AG20443 (cell line): ENCODE measurements at places on chromosomes 12 and 14.
A peak's percentile ranks its signal among the peaks of the same experiment; 100 is the strongest.

DNA sequence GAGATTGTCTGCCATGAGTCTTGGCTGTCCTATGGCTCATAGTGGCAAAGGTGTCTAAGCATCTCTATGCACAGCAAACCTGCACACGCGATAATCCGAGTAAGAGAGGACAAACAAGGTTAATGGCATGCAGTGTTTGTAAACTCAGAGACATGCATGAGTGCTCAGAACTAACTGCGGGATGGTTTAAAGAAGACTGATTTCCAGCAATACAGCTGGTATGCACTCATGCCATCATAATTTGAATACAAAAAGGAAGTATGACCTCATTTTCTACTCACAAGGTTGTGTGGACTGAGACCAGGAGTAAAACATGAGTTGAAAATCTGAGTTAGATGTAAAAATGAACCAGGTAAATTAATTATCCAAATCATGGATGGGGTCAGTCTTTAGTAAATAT is 16.6 kb upstream of the TCP11L2 start:
- no peak for DNase-seq

GRCh38 chr12:38607295-38607694 is 290.7 kb downstream of the ALG10B start:
- no peak for DNase-seq

DNA sequence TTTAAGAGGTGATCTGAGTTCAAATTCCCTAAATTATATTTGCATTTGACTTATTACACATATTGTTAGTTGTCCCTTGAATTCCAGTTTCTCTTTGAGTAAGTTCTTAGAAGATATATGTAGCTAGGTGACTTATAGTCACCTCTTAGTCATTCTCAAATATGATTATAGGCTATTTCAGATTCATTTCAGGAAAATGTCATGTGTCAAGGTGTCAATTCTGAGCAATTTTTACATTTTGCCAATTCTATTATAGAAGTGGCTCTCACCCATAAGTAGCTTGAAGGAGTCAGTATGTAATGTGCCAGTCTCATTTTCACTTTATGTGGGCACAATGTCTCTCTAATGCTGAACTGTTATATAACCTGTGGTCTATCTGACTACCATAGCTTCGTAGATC is 623.4 kb downstream of the DIO2 start:
- no peak for DNase-seq

DNA sequence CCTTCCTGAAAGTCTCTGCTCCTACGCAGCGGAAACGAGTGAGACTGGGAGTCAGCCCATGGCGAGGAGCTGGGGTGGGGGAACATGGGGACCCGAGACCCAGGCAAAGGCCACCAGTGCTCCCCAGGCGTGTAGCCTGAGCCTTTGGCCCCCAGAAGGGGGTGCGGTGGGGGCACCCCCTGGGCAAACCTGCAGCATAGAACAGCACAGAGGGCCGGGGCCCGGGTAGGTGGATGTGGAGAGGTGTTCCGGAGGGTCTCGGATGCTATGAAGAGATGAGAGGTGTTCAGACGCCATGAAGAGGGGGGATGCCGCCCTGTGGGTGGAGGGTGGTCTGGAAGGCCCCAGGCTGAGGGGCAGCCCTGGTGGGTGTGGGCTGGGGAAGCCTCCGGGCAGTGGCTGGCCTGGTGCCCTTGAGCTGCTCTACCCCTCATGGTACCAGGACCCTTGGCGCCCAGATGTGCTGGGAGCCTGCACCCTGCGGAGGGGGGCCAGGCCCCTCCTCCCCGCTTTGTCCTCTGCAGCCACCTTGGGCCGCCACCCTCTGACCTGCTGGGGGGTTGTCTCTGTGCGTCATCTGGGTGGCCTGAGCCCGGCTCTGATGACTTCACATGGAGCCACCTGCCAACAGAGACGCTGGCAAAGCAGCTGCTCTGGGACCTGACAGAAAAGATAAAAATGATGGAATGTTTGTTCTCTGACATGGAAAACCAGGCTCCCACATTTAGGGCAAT is 83.4 kb downstream of the KIF26A start:
- DNase-seq: no peak

DNA sequence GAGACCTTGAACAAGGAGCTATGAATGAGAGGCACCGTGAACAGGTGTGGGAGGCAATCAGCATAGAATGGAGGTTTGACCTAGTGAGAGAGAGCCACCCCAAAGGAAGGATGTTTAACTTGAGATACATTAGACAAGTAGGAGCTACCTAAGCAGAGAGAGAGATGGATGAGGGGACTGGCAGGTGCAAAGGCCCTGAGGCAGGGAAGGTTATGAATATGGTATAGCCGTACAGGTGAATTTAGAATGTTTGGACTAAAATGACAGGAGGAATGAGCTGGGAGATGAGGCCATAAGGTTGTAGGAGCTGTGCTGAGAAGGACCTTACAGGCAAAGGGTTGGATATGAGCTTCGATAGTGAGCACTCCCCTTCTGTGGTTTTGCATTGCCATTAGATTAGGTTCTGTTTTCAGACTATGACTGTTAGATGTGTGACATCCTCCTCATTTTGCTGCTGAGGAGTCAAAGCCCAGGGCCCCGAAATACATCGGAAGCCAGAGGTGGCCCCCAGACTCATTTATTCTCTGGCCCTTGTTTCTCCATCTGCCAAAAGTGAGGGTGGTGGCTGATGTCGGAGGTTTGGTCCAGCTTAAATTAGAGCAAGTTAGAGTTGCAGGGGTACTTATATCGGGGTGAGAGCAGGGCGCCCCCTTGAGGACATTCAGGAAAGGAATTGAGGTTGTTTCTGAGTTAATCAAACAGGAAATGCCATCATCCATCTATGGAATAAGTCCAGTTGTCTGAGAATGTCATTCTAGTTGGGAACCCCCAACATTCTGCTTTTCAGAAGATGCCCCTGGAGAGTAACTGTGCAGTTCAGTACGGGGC is 29.4 kb downstream of the SLC24A4 start:
- no peak for DNase-seq

GRCh38 chr14:43858981-43859380 is 648.1 kb downstream of the FSCB start:
- DNase-seq: no peak

DNA sequence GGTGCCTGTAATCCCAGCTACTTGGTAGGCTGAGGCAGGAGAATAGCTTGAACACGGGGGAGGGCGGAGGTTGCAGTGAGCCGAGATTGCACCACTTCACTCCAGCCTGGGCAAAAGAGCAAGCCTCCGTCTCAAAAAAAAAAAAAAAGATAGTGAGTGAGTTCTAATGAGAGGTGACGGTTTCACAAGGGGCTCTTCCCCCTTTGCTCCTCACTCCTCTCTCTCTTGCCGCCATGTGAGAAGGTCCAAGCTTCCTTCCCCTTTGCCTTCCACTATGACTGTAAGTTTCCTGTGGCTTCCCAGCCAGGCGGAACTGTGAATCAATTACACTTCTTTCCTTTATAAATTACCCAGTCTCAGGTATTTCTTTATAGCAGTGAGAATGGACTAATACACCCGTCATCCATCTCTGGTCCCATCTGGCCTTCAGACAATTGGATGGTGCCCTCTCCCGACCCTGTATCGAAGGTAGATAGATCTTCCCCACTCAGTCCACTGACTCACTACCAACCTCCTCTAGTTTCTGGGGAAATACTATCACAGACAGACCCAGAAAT is 27.0 kb upstream of the RCOR1 start:
- DNase-seq: no peak

DNA sequence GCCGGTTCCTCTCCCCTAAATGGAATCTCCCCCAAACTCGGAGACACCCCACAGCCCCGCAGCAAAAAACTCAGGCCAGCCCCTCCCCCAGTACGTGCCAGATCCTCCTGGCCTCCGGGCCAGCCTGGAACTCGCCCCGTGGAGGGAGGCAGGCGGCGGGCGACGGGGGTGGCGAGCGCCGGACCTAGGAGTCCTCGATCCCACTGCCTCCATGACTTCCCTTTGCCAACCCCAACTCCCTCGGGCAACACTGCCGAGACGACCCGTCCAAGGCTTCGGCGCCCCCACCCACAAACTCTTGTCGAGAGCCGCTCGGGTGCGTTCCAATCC is 400 bp downstream of the ADCY6 start:
- DNase-seq: peak; percentile 58

DNA sequence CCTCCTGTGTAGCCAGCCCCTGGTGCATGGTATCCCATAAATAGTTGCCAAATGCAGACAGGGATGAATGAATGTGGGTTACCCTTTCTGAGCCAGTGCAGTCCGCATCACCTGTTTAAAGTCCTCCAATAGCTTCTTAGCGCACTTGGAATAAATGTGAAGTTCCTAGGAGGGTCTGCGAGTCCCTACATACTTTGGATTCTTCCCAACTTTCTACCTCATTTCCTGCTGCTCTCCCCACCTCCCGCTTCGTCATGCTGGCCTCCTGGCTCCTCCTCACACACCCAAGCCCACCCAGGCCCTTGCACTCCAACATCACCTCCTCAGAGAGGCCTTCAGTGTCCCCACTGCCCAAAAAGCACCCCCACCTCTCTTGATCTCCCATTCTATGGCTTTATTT is 17.7 kb downstream of the RFX4 start:
- no peak for DNase-seq

DNA sequence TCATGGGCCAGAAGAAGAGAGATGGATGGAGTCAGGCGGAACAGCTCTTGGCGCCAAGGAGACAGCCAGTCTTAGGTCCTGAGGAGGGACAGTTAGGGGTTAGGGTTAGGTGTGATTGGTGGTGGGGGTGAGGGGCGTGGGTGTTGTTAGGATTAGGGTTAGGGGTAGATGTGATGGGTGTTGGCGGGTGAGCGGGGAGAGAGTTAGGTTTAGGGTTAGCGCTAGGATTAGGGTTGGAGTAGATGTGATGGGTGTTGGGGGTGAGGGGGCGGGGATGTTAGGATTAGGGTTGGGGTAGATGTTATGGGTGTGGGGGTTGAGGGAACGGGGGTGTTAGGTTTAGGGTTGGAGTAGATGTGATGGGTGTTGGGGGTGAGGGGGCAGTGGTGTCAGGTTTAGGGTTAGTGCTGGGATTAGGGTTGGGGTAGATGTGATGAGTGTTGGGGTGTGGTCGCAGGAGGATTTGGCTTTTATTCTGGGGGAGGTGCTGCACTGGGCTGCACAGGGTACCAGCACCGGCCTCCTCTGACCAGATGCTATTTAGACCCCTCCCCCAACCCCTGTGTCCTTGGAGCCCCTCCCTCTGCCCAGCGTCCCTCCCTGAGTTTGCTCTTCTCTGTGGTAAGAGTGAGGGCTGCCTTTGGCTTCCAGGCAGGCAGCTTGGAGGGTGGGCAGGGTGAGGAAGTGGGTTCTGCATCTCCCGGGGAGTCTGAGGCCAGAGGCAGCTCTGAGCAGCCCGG is 35.6 kb upstream of the FBRSL1 start:
- no peak for DNase-seq

DNA sequence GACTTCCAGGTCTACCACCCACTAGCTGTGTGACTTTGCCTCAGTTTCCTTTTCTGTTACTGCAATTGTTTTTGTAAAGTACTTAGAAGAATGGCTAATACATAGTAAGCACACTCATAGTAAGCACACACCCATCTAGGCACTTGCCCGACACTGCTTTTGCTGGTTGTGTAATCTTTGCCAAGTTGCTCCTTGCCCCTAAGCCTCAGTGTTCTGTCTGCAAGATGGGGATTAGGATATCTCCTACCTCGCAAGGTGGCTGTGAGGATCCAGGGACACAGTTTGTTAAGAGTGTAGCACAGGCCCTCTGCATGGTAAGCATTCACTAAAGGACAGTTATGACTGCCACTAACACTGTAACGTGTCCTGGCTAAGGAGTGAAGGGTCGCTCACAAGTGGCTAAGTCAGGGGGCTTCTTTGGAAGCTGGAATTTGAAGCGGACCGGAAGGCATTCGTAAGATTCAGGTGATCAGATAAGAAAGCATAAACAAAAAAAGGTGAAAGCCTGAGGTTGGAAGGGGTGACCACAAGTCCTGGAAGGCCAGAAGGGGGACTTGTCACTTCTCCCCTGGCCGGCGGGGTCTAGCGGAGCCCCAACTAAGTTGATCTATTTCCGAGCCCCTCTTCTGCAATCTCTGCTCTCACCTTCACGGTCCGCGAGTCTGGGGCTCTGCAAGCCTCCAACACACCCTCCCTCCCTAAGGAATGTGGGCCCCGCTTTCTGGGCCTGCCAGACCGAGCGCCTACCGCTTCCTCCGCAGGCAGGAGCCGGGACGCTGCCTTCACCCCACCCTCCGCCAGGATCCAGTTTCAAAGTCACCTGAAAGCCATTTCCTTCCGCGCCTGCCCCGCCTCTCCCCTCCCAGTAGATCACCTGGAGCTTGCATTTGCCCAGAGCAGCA is 1.5 kb upstream of the PLEKHG3 start:
- no peak for DNase-seq

GRCh38 chr12:83859021-83859420 is 1053.6 kb downstream of the SLC6A15 start:
- DNase-seq: no peak

DNA sequence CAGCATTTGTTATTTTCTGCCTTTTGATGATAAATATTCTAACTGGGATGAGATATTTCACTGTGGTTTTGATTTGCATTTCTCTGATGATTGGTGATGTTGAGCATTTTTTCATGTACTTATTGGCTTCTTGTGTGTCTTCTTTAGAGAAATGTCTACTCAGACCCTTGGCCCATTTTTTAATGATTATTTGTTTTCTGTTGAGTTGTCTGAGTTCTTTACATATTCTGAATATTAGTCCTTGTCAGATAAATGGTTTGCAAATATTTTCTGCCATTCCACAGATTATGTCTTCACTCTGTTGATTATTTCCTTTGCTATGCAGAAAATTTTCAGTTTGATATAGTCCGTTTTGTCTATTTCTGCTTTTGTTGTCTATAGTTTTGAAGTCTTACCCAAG is 317.0 kb downstream of the CEP128 start:
- no peak for DNase-seq
